ENCODE measurements at places on chromosomes 12 and 14.

- DNase-seq, result no peak
Measured at GRCh38 chr12:27190761-27191160, 53.3 kb upstream of the STK38L start.

- peak; percentile 28 for DNase-seq
Measured at GRCh38 chr12:47837190-47838171, 17.8 kb upstream of the HDAC7 start.

DNA sequence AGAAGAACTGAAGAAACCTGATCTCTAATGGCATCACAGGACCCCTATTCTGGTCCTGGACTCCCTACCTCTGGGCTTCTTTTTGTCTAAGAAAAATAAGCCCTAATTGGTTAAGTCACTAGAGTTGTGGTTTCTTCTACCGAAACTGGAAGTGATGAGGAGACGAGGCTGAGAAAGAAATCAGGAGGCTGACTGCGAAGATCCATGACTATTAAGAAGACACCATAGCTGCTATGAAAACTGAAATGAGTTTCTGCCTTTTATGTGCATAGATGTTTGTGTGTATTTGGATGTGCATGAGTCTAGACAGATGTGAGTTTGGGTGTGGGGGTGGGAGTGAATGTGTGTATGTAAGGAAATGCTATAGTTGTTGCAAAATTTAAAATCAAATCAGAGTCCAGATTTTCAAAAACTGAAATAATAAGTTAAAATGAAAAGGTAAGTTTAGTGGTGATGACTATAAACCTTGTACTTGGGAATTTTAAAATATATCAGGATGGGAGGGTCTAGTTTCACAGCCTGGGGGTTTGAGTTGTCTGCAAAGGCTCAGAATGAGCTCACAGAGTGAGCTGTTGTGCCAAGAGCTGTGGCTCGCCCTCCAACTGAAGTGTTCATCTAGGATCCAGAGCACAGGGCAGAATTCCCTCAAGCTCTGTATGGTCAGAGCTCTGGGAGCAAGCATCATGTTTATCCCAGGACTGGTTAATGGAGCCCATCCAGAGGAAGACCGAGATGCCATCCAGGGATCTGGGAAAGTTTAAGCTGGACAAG, 94.9 kb downstream of the VCPKMT start:
- DNase-seq, result no peak

DNA sequence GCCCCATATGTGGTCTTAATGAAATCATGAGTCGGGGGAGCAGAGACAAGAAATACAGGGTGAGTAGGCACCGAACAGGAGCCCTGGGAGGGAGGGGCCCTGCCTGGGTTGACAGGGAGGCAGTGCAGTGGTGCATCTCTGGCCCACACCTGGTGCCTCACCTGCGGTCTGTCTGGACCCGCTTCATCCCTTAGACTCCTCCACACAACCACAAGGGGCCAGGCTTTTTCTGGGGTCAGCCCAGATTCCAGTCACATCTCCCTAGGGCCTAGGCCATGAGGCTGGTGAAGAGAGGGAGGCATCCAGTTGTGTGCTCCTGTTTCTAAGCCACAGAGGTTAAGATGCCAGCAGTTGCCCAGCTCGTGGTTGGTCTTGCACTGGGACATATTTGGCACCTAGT, 343.3 kb upstream of the FKBP4 start:
- DNase-seq, result no peak

DNA sequence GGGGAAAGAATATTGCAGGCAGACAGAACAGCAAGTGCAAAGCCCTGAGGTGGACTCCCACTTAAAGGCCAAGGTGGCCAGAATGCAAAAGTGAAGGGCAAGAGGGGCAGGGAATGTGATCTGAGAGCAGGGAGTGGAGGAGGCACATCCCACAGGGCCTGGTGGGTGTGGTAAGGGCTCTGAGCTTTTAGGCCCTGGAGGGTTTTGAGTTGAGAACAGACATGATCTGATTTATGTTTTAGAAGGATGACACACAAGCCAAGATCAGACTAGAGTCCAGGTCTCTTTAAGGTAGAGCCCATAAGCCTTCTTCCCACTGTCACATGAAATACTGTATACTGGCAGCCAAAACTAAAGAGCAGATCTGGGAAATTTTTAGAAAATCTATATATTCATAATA, 162.5 kb downstream of the SLC38A4 start:
- DNase-seq, result no peak

DNA sequence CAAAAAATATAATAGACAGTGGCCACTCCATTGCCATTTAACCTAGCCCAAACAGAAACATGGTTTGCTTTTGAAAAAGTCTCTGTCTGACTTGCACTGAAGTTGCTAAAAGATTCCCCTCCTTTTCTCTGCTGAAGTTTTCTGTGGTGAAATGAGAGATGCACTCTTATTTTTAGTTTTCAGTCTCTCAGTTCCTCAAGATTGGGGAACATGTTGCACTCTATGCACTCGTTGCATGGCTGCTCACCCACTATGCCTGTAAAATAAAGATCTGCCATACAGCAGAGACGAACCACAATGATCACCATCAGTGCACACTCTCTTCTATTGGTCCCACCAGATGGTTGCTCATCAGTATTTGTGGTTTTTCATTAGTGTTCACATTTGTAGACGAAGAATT, 13.1 kb upstream of the DAAM1 start:
- no peak for DNase-seq

DNA sequence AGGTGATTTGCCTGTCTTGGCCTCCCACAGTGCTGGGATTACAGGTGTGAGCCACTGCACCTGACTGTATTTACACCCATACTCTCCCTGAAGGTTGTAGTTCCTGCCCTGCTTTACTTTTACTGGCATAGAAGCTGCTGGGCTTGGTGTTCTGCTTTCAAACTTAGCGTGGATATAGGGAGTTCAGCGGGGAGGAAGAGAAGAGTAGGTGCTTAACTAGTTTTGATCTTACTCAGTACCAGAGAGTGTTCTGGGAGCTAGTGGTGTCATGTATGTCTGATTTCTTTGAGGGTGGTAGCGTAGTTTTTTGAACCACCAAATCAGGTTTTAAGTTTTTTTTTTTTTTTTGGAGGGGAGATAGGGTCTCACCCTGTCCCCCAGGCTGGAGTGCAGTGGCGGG, 13.8 kb downstream of the RCOR1 start:
- no peak for DNase-seq

DNA sequence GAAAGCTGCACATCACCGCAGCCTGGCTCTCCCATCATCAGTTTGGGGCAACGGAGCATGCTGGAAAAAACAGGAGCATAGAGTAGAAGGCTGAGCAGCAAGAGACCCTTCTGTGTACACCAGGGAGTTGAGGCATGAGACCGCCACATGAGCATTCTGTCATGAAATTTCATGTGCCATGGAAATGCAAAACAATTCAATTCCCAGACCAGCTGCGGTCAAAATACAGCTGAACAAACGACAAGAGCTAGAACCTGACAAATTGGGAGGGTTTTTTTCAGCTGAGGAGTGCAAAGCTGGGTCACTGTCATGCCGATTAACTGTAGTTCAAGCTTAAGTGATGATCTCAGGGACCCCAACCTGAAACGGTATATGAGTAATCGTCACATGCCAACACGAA, 37.1 kb downstream of the TMEM30B start:
- DNase-seq, result no peak

GRCh38 chr14:38901791-38902190, 201.2 kb downstream of the SEC23A start:
- no peak for DNase-seq

DNA sequence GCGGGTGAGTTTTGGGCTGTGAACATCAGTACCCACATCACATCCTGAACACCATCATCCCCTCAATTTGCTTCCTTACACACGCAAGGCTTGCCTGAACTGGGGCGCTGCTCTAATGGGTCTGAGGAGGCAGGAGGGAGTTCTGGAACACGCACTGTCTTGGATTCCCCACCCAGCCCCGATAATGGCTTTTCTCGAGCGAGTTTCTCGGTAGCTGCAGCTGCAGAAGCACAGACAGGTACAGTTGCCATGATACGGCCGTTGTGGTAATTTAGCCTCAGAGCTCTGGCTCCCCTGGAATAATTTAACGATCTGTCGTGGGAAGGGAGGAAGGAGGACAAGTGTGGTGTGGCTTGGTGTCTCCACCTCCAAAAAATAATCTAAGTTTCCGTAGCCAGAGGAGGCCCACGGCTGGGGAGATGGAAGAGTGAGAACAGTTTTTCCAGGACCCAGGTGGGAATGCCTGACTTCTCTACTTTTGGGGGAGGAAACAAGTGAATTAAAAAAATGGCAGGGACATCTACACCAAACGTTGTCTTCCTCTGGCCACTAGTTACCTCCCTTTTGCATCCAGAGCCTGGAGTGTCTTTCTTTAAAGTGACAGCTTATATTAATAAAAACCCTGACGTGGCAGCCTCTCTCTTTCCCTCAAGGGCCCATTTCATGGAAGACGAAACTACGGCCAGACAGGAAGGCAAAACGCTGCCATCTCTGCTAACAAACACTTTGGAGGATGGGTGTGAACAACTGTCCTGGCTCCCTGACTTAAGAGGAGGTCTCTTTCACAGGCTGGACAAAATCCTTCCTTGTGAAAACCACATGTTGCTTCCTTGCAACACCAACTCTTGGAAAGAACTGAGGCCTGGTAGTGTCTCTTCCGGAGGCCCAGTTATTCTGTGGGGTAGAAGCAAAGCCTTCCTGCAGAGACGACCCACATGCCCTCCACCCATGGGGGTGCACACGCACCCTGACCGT, 84.8 kb downstream of the RBM19 start:
- DNase-seq, result no peak

DNA sequence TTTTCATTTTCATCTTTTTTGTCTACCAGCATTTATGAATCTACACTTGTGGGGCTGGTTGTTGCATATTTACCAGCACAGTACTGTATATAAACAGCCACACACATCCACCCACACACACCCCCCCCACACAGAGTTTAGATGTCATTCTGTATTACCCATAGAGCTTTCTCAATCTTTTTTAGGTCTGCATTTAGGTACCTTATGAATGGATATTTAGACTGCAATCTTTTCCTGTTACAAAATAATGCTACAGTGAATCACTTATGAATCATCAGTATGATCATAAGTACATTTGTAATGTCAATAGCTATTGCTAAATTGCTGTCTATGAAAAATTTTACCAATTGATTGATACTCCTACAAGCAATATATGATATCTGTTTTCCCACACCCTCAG, 67.3 kb upstream of the STK38L start:
- DNase-seq, result no peak

- no peak for DNase-seq
Measured at GRCh38 chr14:24398653-24399446, at the start of gene NYNRIN. NYNRIN (plus strand) TSS chr14:24399003; CDS start chr14:24399247, 244 bp downstream.

DNA sequence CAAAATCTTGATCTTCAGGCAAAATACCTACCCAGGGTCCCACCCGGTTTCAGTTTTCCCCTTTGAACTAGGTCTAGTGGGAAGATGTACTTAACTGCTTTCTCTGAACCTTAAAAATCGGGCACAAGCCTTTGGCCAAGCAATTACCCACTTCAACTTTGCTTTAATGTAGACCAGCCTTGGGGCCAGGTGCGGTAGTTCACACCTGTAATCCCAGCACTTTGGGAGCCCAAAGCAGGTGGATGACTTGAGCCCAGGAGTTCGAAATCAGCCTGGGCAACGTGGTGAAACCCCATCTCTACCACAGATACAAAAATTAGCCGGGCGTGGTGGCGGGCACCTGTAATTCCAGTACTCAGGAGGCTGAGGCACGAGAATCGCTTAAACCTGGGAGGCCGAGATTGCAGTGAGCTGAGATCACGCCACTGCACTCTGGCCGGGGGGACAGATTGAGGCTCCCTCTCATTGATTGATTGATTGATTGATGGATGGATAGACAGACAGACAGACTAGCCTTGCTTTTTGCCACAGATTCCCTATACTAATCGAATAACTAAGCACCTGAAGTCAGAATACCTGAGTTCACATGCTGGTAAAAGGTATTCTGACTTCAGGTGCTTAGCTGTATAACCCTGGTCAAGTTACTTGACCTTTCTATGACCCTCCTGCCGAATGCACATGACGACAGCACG, 1.9 kb downstream of the CLIP1 start:
- DNase-seq, result no peak

GRCh38 chr14:104239185-104239775, 100.9 kb downstream of the KIF26A start:
- no peak for DNase-seq

DNA sequence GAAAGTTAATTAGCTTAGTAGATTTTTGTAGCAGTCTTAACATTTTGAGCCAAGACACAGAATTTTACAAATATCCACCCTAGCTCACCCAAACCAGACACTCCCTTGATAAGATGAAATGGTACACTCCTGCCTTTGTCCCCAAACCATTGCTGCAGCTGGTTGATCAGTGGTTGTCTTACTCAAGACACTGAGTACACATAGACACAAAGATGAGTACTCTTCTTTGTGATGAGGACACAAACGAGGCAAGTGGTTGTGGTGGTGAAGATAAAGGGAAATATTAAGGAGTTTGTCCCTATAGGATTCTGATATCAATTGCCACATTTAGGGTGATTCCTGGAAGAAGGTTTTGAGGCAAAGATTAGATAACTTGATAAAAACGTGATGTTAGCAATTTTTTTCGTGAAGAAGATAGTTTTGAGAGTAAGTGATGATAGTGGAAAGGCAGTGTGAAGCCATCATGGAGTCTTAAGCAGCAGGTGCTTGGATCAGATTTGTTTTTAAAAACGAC, 21.4 kb upstream of the ATP2B1 start:
- DNase-seq, result no peak

GRCh38 chr14:65421201-65421981, 8.9 kb downstream of the FUT8 start:
- no peak for DNase-seq

- DNase-seq, result peak; percentile 13
Measured at GRCh38 chr14:31934767-31935266, 142.3 kb upstream of the ARHGAP5 start.

- DNase-seq, result no peak
Measured at GRCh38 chr14:77579780-77580179, 36.7 kb downstream of the SPTLC2 start.

DNA sequence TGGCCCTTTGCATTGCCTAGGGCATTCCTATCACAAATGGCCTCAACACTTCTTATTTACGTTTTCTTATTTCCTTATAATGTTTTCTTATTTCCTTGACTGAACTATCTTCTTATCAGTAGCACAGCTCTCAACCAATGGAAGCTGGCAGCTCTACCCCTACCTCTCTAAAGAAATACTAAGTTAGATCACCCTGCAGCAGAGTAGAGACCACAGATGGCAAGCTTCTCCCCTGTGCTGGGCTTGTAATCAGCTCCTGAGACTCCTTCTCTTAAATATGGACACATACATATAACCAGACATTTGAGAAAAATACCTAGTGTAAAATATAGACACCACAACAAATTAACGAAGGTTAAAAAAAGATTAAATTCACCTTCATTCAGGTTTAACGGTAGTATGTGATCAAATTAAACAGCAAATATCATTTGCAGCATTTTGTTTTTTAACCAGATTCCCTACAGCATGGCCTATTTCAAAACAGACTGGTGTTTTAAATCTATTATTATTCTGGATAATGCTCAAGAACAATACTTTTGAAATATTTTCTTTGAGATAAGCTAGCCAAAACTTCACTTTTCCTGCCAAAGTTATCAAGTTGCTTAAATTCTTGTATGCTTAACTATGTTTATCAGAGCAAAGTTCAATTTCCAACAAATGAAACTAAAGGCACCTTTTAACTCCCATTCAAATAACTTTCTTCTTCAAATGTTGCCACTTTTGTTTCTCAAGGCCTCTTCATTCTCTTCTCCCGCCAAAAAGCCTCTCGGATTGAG, 54.3 kb downstream of the SLC41A2 start:
- DNase-seq, result no peak
